8988T (cell line): ENCODE measurements at places on chromosomes 7 and 10.

- no peak for DNase-seq
Observed at GRCh38 chr10:120485946-120486345, 28.9 kb downstream of the PLPP4 start.

DNA sequence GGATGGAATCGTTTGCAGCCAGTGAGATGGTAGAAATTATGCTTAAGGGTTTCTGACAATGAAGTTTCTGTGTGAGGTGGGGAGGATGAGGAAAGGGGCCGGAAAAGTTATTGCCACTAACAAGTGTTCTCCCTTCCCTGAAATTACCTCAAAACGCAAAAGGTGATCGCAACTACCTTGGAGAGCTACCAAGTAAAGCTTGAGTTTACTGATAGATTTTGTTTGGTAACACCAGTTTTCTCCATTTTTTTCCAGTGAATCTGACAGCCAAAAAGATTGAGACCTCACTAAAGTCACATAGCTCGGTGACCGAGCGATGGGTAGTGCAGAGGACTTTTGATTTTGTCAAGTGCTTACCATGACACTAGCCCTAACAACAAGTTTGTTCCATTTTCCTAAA is 1.6 kb downstream of the SUV39H2 start:
- DNase-seq = no peak

DNA sequence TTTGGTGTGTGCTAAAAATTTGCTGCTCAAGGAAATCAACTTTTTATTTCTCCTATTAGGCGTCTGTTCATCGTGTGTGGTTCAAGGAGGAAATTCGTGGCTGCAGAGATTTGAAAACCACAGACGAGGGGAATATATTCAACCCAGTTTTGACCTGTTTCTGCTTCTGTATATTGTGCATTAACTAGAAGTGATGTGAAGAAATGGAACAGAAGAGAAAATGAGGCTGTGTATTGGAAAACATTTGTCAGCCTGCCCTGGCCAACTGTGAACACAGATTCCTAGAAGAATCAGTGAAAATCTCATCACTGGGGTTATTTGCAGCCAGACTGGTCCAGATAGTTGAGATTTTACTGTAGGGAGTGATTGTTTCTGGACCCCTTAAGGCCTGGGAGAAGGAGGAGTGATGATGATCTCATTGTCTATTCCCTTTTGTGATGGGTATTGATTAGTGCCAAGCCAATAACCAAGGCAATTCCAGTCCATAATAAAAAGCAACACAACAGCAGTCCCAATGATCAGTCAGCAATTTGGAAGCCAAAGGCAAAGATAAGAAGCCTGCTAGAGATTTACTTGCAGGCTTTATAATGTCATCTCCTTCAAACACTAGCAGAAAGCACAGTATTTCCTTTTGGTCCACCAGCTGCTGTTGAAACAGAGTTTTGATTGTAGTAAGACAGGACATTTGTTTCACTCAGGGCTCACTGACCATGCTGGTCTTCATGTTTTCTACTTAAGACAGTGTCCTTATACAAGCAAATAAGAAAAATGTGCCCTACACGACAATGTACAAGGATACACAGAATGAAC is 339.4 kb downstream of the PRPF18 start:
- no peak for DNase-seq

DNA sequence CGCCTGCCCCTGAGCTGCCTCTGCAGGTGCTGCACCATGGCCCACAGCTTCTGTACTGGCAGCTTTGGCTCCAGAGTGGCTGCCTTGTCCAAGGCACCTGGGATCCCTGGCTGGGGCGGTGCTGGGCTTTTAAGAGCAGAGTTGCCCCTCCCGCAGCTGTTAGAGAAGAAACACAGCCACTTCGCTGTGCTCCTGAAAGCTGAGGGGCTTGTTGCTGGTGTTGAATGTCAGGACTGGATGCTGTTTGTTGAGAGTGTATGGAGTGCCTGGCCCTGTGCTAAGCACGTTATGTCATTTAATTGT is 6.2 kb downstream of the FAM241B start:
- no peak for DNase-seq

DNA sequence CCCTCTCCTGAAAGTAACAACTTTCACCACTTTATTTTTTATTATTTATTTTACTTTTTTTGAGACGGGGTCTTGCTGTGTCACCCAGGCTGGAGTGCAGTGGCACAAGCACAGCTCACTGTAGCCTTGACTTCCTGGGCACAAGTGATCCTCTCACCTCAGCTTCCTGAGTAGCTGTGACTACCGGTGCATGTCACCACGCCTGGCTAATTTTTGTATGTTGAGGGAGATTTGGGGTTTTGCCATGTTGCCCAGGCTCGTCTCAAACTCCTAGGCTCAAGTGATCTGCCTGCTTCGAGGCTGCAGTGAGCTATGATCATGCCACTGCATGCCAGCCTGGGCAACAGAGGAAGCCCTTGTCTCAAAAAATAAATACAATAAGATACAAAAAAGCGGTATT is 14.9 kb upstream of the SLIT1 start:
- no peak for DNase-seq

DNA sequence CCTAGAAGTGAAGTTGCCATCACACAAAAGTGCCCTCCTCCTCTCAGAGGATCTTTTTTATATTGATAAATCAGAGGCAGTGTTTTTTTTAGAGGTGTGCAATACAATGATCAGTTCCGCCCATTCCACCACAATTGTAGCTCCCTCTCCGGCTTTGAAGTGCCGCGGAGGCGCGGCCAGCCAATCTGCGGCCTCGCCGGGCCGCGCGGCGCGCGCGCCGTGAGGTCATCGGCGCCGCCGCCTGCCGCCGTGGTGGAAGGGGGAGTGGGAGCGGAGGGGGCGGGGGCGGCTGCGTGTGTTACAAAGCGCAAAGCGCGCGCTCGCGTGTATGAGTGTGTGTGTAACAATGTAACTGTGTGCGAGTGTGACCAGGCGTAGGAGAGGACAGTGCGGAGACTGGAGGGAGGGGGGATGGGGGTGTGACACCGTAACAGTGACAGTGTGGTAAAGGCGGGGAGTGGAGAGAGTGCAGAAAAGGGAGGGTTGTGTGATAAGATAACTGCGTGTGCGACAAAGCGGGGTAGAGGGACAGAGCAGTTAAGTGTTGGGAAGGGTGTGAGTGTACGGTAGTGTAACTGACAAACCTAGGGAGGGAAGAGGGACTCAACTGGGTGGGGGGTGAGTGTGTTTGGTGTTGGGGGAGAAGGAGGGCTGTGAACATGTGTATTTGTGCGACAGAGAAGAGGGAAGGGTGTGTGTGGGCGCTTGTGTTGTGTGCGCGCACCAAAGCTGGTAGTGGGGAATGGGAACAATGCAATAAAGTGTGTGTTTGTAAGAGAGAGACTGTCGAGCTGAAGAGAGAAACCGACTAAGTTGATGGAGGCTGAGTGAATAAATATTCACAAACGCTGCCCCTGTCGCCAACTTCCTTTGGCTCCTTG is at the start of gene SP8:
TSS of gene SP8 (minus strand) at position 108 of the 881 bp plus-strand sequence. CDS start at position 20, 88 bp downstream.
- no peak for DNase-seq

DNA sequence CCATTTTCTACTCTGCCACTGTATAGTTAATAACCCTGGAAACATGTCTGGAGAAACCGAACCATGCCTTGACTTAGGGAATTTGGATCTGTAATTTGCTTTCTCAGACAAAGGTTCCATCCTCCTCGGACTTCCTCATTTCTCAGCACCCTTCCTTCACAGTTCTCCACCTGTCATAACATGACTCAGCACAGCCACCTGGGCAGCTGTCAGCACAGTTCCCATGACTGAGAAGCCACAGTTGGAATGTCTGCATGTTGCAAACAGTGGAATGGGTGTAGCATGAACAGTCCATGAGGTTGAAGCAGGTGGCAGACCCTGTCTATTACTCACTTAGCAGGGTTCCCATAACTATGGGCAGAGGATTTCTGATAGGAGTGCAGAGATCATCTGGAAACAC is 634 bp upstream of the OR9A4 start:
- no peak for DNase-seq

GRCh38 chr10:63115732-63116383 is 17.3 kb upstream of the NRBF2 start:
- DNase-seq = no peak

- no peak for DNase-seq
Observed at GRCh38 chr7:50327443-50327842, 22.9 kb downstream of the IKZF1 start.

- no peak for DNase-seq
Observed at GRCh38 chr10:131650169-131650705, 250.6 kb upstream of the PPP2R2D start.

DNA sequence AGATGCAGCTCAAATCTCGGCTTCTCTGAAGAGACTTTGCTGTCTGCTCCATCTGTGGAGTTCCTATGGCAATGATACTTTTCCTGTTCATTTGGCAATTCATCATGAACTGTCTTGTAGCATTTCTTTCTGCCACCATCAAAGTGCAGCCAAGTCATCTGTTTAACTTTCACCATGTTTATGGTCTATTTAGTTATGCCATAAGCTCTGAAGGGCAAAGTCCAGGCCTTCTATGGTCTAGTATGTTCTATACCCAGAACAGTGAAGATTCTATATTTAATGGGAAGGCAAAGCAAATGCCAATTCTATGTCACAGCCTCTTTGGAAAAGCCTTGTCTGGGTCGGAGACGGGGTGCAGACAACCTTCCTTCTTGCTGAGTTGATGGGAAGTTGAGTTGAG is 472.6 kb downstream of the PLXNA4 start:
- DNase-seq = no peak

GRCh38 chr7:100544967-100545359 is 6.0 kb downstream of the AGFG2 start:
- no peak for DNase-seq

- no peak for DNase-seq
Observed at GRCh38 chr10:128542659-128543058, 416.4 kb upstream of the MKI67 start.

DNA sequence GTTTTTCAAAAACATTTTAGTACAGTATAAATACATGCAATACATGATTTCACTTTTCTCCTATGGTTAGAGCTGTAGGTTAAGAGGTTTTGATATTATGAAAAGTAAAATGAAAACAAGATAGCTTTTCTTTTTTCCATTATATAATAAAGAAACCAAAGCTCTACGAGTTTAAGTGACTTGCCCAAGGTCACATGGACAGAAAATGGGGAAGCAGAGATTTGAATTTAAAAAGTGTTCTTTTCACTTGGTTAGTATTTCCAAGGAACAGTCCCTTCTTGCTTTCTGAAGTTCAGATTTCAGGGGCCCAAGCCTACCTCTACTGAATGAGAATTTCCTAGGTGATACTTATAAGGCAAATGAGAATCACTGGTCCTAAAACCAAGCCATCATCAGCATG is 13.2 kb upstream of the MAP3K8 start:
- DNase-seq = no peak

- no peak for DNase-seq
Observed at GRCh38 chr7:12692479-12693259, 5.2 kb downstream of the ARL4A start.

DNA sequence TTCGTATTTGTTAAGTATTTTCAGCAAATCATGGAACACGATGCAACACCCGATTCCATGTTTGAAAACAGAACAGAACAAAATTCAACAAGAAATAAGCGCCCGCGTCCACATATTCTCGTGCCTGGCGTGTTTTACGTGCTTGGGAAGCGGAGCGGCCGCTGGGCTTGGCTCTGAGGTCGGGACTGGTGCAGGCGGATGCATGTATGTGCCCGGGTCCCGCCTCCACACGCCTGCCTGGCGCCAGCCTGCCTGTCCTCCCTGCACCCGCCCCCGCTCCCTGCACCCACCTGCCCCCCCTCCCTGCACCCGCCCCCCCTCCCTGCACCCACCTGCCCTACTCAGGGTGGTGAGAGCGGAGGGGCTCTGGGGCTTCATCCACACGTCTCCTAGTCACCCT is 454.5 kb downstream of the DNAJB6 start:
- DNase-seq = no peak

- no peak for DNase-seq
Observed at GRCh38 chr10:59350558-59350957, 11.8 kb downstream of the FAM13C start.

GRCh38 chr10:56012101-56012500 is 349.0 kb downstream of the ZWINT start:
- DNase-seq = no peak

DNA sequence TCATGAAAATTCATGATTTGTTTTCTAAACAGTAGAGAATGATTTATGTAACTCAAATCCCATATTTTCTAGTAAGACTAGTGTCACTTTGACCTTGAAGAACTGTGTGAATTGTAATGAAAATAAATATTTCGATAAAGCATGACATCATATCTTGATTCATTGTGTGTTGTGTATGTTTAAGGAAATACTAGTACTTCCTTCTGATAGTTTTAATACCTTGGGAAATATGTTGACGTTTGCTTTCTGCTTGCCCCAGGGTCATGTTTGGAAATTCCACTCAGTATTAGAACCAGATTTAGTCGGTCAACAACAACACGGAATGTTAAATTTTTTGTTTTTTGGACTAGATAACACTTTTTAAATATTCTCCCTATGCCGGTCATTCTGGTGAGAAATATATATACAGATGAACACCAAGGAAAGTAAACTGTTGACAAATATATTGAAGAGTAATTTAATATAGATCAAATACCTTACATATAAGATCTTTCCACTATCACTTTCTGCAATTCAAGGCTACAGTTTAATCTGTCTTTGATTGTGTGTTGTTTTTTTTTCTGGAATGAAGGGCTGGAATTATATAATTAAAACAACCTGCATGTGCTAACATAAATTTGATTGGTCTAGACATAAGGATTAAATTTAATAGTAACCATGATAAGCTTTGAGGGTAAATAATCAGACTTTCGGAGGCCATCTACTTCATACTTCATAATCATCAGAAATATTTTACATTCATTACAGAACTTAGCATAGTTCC is 126.2 kb downstream of the MDFIC start:
- no peak for DNase-seq

DNA sequence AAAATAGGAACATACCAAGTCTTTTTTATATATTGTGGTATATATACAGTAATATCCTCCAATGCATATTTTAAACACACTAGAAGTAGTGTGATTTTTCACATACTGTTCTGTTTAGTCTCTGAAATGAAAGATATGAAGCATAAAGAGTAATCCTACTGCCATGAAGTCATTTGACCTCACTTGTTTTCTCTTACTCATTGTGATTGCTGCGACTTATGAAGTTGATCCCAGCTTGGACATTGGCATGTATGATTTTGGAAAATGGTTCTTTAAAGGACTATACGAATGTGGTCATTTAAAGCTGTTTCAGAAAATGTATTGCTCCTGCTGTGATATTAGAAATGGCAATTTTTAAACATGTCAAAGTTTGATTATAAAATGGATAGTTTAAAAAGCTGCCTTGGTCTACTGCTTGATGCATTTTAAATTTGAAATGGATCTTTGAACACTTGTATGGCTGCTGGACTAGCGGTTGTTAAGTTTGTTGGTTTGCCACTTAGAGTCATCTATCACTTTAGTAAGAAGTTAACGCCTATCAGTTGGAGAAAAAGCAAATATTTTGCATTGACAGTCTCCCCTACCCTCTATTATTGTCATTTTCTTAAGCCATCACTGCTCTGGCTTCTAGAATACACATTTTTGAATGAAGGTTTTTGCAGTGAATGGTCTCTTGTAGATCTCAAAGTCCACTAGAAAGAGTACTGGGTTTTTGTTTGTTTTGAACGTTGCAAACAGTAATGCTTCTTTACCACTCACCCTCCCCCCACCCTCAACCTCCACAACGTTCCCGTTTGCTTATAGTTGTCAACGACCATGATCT is 881 bp upstream of the PCGF5 start:
- DNase-seq = no peak
